ENCODE measurements at places on chromosomes 1 and 21.

- DNase-seq = no peak
Observed at GRCh38 chr1:3149277-3149676, 80.3 kb downstream of the PRDM16 start.

GRCh38 chr1:165815725-165816124 lies 11.7 kb upstream of the UCK2 start:
- DNase-seq = no peak

- no peak for DNase-seq
Observed at GRCh38 chr21:16870103-16870502, 642.7 kb upstream of the CXADR start.

DNA sequence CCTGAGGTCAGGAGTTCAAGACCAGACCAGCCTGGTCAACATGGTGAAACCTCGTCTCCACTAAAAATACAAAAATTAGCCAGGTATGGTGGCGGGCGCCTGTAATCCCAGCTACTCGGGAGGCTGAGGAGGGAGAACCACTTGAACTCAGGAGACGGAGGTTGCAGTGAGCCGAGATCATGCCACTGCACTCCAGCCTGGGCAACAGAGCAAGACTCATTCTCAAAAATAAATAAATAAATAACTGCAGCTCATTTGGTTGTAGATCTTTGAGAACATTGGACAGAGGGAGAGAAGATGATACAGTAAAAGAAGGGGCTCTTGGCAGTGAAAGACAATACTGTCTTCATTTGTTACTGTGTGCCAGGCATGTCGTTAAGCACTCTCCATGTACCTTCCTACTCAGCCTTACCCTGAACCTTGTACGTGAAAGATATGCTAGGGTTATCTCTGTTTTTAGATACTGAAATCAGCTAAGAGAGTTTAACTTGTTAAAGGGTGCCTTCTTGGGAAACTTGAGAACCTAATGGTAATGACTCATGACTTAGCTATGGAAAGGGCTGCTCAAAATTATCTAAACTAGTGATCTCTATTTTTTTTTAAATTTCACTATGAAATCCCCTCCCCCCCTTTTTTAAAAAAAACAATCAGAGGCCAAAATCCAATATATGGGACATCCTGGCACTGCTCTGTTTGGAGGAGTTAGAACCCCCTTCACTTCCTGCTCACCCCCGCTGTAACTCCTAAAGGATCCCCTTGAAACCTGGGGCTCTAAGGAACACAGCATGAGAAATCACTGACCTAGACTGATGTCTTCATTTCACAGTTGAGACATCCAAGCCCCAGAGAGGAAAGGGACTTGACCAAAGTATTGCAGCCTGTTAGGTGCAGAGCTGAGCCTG lies 6.8 kb upstream of the KPNA6 start:
- DNase-seq = no peak

DNA sequence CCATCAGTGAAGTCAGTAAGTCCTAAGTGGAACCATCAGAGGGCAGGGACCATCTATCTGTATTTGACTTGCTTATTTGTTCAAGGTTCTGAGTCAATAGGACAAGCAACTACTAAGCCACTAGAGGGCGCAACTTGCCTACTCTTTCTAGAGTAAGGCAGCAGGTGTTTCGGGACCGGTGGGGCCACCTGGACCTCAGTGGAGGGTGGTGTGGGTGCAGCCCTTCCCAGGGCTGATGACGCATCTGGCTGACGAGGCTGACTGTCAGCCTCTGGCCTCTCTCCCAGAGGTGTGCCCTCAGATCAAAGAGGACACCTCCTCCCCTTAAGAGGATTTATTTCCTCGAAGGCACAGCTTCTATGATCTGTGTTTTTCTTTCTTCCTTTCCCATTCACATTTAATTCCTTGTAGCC lies 6.6 kb downstream of the CBR3 start:
- peak; percentile 54 for DNase-seq

GRCh38 chr21:45592208-45592619 lies 50.0 kb upstream of the SLC19A1 start:
- no peak for DNase-seq

- no peak for DNase-seq
Observed at GRCh38 chr1:74686928-74687327, 13.3 kb upstream of the ERICH3 start.

Measured in esophagus squamous epithelium (tissue), 5 donors.